ENCODE measurements at places on chromosomes 3 and 15. TPM values are rescaled to one million over a fixed set of nuclear protein-coding genes. Genes with fewer than 3 reads are reported as not detected.

DNA sequence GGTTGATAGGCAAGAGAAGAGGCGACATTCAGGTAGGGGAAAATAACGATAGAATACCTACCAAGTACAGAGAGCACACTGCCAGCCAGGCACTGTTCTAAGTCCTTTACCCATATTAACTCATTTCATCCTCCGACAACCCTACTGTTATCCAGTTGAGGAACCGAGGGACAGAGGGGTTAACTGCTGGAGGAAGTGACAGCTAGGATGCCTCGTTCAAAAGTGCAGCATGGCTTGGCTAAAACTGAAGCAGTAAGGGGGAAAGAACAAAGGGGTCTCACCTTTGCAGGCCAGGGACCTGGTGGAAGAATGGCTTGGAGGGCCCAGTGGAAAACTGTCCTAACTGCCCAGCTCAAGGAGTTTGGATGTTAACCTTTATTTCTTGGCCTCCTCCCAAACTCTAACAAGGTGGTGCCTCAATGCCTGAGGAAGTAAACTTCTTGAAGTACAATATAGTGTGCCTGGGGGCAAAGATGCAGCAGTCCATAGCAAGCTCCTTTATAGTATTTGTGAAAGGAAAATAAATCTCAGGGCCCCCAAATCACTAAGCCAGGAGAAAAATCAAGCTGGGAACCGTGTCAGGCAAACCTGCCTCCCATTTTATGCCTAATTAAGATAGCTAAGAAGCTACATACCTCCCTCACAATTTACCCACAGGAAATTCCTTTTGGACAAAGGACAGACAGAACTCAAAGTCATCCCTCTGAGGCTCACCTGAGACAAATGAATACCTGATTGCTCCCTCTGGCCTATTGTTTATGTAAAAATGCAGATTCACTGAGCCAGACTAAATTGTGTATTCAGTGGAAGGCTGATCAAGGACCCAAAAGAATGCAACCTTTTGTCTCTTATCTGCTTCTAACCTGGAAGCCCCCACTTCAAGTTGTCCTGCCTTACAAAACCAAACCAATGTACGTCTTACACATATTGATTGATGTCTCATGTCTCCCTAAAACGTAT lies 1.6 kb upstream of the ITGB5 start:
- no peak for DNase-seq

Gene MYNN
- polyA plus RNA-seq: 10.1 TPM

DNA sequence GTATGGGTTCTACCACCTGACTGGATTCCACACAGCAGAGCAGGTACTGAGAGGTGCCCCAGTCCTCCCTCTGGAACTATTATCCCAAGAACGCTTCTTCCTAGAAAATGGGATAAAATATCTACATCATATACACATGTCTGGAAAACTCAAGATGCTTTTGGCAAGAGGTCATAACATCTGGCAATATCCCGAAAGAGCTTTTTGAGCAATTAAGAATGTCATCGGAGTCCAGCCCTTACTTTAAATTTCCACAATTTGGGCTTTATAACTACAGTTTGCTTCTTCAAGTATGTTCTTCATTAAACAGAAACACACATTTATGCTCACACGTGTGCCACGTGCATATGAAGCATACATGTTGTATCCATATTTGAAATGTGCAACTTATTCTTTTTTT lies 365.9 kb upstream of the THBS1 start:
- no peak for DNase-seq

- no peak for DNase-seq
These were observed 32.5 kb upstream of the LCTL start for GRCh38 chr15:66598095-66598815.

DNA sequence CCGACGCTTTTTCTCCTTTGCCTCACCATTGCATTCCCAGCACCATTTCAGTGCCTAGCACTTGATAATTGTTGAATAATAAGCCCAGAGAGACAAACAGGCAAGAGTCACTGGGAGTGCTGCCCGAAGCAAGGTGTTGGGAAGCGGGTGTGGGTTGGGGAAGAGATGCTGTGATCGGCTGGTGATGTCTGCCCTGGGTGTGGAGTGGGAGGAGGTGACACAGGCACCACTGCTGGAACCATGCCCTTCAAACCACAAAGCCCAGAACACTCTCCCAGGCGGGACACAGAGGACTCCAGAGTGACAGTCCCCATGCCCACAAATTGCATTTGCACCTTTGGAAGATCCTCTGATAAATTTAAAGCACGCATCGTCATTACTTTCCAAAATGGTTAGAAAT lies 148.2 kb downstream of the CHSY1 start:
- no peak for DNase-seq

DNA sequence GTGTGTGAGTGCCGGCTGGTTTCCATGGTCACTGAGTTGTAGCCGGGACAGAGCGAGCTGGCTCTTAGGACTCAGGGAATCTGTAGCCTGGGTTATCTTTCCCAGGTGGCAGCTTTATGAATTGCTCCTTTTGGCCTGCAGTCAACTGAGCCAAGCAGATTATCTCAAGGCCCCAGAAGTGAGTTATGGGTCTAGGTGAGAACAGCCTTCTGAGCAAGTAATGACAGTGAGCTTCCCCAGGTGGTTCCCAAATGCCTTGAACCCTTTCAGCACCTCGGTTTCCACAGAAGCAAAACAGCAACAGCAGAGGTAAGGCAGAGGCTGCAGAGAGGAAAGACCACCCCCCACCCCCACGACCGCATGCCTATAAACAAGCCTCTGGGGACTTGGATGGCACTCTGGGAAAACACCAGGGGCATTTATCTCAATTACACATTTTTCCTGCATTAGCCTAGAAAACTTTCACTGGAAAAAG lies 56.7 kb upstream of the DGKG start:
- DNase-seq: no peak

Gene B3GALNT1
- polyA plus RNA-seq: 18.2 TPM

GRCh38 chr3:190303884-190304283 lies 18.4 kb downstream of the CLDN1 start:
- no peak for DNase-seq
